ENCODE measurements at places on chromosomes 12 and 14.
A peak's percentile ranks its signal among the peaks of the same experiment; 100 is the strongest.

GRCh38 chr12:110865521-110865920 is 18.7 kb downstream of the CCDC63 start:
- no peak for DNase-seq

GRCh38 chr14:65850429-65851135 is 438.1 kb downstream of the FUT8 start:
- DNase-seq, result no peak

GRCh38 chr14:25001156-25001555 is 48.8 kb downstream of the STXBP6 start:
- DNase-seq, result no peak

GRCh38 chr12:2261708-2262107 is 208.9 kb downstream of the CACNA1C start:
- no peak for DNase-seq

- no peak for DNase-seq
Measured at GRCh38 chr12:11879306-11879705, 191.4 kb upstream of the BCL2L14 start.

DNA sequence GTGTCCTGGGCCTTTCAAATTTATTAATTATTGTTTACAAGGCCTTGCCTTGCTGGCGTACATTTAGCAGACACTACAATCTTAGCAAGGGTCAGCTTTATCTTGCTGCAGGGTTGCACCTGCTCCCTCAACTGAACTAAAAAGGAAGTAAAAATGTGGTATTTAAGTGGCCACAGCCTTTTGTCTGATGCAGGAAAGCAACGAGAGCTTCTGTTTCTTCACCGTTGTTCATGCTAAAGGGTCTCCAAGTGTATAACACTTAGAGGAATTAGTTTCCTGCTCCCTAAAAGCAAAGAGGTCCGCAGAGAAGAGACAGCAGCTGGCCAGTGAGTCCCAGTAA is 62.8 kb upstream of the EGLN3 start:
- peak; percentile 77 for DNase-seq

DNA sequence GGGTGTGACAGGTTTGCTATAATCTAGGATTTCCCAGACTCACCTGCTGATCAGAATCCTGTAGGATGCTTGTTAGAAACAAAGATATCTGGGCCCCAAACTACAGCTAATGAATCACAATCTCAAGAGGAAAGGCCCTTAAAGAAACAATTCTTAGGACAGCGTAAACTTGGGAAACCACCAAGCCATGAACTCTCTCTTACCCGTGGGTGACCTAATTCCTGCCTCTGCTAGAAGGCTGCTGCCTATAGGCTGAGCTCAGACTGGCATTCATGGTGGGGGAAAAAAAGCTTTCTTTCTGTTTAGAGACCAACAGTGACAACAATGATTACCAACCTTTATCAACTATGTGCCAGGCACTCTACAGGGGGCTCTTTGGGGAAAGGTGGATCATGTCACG is 213.9 kb upstream of the FKBP4 start:
- no peak for DNase-seq

- DNase-seq, result no peak
Measured at GRCh38 chr12:63419154-63419553, 249.1 kb downstream of the DPY19L2 start.

GRCh38 chr12:102682366-102683289 is 202.3 kb upstream of the IGF1 start:
- DNase-seq, result no peak

DNA sequence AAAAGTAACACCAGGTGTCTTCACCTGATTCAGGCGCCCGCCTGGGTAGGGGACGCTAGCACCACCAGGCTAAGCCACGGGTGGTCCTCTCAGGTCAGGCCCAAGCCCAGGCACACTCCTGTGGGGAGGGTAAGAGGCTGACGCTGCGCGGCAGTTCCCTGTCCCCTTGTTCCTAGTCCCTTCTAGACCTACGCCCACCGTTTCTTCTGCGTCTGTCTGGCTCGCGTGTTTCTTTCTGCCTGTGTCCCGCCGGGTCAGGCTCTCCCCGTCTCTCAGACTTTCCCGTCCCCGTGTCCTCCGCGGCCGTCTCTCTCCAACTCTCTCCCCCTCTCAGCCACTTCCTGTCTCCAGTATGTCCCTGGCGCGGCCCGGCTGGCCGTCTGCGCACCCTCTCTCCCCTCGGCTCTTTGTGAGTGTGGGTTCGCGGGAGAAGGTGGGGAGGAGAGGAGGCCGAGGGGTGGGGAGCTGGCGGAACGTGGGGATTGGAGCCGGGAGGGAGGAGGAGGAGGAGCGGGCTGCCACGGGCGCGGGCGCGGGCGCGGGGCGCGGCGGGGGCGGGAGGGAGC is 3.1 kb upstream of the TNS2 start:
- peak; percentile 62 for DNase-seq

DNA sequence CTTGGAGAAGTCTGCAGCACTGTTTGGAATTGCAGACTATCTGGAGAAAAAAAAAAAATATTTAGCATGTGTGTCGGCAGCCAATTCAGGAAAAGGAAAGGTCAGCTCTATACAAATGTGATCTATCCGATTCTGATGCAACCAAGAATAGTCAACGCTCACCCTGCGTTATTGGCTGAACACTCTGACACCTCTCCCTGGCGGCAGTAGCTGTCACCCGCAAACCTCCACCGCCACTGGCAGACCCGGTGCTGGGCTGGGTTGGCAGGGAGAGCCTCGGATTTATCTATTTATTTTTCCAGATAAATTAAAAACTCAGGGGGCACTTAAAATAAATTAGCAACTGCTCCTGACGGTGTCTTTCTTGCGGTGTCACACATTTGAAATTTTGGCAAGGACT is 409.7 kb downstream of the VRK1 start:
- no peak for DNase-seq

DNA sequence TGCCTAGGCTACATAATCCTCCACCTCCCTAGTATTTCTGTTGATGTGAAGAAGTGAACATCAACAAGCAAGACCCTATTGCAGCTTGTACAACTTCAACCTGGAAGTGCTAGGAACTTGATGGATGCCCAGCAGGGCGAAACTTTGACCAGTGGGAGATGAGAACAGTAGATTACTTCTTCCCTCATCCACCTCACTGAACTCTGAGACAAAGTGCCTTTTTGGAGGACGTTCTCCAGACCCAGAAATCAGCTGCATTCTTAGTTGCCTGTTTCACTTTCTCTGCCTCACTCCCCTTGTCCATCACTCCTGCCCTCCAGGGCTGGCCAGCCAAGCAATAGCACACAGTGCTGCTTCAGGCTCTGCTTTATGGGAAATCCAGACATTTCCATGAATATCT is 683.4 kb downstream of the GALC start:
- DNase-seq, result no peak

DNA sequence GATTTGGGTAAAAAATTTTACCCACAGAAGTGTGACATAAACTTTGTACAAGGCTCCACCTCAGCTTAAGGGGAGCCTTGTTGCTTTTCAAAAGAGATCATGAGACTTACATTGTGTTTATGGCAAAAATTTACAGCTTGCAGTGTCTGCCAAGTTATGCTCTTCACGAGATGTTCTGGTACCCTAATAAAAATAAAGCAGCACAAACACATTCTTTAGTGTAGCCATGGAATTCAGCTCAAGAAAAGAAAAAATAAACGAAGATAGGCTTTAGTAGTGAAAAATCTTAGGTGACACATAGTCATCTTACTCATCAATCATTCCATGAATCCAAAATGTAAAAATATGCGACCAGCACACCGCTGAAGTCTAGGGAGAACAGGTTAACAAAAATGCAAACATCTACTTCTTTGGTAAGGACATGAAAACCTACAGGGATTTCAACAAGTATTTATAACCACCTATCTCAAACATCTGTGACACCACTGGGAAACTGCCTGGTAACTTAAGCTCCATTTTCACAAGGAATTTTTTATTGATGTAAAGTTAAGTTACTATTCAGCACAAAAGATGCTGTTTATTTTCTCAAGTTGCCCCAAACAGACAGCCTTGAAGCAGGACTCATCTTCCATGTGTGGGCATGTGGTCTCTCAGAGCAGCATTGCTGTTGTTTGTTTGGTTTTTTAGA is 32.9 kb downstream of the DMAC2L start:
- no peak for DNase-seq

DNA sequence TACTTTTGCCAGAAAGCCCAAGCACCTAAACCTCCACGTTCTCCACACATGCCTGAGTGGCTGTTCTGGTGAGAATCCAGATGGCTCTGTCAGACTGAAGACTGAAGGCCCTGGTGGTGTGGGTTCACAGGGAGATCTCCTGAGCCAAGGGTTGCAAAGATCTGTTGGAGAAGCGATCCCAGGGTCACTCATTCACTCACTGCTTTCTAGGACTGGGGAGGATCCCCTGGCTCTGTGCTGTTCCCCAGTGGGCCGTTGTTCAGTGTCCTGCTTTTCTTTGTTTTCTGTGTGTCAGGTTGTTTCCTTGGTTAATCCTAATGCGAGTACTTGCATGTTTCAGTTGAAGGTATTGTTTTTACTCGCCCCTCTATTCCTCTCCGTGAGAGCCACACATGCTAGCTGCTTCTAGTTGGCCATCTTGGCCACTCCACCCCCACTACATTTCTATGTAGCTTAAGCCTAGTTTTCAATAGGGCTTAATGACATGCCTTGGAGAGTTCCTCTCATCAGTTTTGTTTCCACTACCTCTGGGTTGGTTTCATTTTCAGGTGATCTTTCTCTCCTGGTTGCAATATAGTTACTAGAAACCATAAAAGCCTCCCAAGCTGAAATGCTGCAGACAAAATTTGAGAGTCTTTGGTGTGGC is 144.5 kb upstream of the SLC38A2 start:
- DNase-seq, result no peak

DNA sequence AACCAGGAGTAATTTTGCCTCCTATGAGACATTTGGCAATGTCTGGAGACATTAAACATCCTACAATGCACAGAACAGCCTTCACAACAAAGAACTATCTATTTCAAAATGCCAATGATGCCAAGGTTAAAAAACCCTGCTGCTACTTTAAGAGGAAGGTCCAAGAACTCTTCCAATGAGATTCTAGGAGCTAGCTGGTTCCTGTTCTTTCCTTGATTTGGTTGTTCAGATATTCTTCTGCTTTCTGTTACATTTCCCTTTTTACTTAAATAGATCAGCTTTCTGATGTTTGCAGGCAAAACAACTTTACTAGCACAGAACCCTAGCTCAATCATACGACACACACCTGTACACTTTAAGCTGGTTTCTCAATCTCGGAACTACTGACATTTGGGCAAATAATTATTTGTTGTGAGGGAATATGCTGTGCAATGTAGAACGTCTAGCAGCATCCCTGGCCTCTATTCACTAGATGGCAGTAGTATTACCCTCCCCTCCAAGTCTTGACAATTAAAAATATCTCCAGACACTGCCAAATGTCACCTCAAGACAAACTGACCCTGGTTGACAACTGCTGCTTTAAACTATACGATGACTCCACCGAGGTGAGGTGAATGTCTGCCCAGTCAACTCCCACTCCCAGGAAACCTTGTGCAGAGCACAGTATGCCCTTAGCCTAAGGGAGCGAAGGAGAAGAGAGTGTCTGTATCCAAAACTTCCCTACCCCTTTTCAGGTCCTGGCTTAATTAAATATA is 4.4 kb downstream of the BLTP3B start:
- no peak for DNase-seq

- no peak for DNase-seq
Measured at GRCh38 chr12:107349008-107349747, 255.8 kb upstream of the CRY1 start.

DNA sequence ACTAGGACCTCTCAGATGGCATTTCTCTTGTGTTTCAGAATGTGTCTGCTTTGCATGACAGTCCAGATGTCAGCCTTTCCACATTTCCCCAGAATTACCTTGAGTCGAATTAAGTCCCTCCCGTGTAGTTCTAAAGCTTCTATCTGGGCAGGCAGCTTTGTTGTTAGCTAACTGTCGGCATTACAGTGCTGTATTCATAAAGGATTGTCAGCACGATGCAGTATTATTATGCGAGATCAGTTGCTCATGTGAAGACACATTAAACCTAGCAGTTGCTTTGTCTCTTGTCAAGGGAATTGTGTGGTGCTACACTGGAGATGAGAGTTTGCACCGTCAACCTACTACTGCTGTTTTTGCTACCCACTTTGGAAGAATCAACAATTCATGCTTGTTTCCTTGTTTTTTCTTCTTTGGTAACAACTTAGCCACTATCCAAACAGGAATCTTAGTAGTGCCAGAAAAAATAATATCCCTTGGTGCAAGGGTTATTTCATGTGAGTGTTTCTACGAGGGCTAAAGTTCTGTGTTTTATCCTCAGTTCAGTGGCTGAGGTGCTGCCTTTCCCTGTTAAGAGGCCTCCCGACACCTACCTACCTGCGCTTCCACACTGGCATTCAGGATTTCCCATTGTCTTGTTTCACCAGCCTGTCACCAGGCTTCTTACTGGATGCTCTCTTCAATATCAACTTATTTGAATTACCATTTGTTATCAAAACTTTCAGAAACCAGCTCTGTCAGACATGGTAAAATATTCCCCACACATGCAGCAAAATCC is 297.9 kb upstream of the G2E3 start:
- no peak for DNase-seq

Measured in NCI-H1417 (cell line).